ENCODE measurements at places on chromosomes 5 and 9. TPM values are rescaled to one million over a fixed set of nuclear protein-coding genes. Genes with fewer than 3 reads are reported as not detected.

The ORM2 gene
- total RNA-seq = not detected

The ANKRD34B gene
- not detected for total RNA-seq

The CDO1 gene
- total RNA-seq = 6.3 TPM

The IRX4 gene
- total RNA-seq = not detected

The ANKRD18B gene
- total RNA-seq = 3.9 TPM

The SEMA6A gene
- total RNA-seq = 0.35 TPM

The GGTA1 gene
- total RNA-seq = 0.53 TPM

The DRD1 gene
- total RNA-seq = not detected

The F2RL1 gene
- 36.5 TPM for total RNA-seq

The OR1J2 gene
- not detected for total RNA-seq

The SRD5A1 gene
- total RNA-seq = 13.6 TPM

The IFNA21 gene
- total RNA-seq = not detected

The TPD52L3 gene
- total RNA-seq = not detected

The CCDC180 gene
- 0.74 TPM for total RNA-seq

Data from pulmonary artery endothelial cell (primary cell).